ENCODE measurements at places on chromosomes 7 and 10.
A peak's percentile ranks its signal among the peaks of the same experiment; 100 is the strongest.

DNA sequence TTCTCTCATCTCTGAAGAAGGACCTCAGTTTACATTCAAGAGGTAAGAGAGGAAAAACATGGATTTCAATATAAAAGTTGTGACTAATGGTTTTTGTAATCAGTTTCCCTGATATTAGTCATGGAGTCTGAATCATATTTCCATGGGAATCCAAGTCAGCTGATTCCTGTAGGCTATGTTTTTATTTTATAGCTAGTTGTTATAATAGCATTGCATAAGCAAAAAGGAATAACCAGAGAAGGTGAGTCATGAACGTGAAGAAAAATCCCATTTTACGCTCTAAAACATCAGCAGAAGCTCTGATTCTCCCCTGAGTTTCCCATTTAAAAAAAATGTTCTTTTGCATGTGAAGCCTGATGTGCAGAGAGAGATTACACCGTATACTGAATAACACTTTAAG, 299.3 kb downstream of the SFMBT2 start:
- peak; percentile 68 for DNase-seq

DNA sequence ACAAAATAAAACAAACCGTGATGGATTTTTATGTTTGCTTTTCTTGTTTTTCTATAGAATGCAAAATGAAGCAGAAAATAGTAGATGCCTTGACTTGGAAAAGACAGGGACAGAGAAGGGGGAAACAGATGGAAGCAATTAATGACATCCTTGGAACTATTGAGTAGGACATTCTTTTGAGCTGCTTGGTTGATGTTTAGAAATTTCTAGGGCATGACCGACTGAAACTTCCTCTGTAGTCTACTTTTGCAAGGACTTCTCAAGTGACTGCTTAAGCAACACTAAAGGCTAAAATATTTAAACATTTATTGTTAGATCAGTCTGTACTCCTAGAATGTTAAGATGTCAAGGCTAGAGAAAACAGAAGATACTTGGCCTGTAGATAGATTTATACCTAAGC, 49.4 kb downstream of the VCL start:
- DNase-seq, result no peak

- no peak for DNase-seq
Observed at GRCh38 chr7:157676001-157676400, 339.2 kb downstream of the DNAJB6 start.

GRCh38 chr10:80535671-80536360, 1.9 kb upstream of the SH2D4B start:
- peak; percentile 47 for DNase-seq

GRCh38 chr7:119351320-119351719, 921.7 kb upstream of the KCND2 start:
- no peak for DNase-seq

- DNase-seq, result peak; percentile 92
Observed at GRCh38 chr7:128961030-128961659, 23.4 kb downstream of the IRF5 start.

DNA sequence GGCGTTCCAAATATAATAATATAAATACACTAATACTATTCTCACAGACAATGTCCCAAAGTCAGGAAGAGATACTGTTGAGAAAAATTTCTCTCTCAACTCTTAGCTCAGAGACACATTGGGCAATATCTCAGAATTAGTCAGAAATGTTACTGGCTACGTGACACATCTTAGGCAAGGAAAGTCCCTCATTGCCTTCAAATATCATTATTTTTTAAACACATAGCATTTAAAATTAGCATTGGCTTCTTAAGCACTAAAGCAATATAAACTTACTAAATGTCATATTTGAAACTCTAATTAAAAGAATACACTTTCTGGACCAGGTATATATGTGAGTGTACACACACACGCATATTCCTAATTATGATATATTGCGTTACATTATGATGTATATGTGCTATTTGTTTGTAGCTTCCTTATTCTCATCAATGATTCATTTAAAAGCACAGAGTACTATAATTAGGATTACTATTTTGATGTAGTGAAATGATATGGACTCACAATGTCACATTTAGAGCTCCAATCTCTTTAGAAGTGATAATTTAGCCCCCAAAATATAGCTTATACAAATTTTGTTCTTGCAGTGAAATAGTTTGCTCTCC, 255.8 kb downstream of the TWIST1 start:
- peak; percentile 82 for DNase-seq

DNA sequence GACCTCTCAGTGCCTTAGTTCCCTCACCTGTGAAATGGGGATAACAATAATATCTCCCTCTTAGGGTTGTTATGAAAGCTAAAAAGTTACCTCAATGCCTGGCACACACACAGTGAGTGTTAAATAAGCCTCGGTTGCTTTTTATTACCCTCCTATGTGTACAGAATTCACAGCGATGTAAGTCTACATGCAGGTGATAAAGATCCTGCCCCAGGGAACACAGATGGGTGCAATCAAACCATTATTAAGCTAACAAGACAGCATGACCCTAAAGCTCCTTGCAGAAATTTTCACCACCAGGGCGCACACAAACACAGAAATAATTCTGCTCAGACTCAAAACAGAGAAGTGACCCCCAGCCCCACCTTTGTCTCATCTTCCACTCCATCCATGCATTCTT, 261.9 kb downstream of the SNX10 start:
- no peak for DNase-seq

DNA sequence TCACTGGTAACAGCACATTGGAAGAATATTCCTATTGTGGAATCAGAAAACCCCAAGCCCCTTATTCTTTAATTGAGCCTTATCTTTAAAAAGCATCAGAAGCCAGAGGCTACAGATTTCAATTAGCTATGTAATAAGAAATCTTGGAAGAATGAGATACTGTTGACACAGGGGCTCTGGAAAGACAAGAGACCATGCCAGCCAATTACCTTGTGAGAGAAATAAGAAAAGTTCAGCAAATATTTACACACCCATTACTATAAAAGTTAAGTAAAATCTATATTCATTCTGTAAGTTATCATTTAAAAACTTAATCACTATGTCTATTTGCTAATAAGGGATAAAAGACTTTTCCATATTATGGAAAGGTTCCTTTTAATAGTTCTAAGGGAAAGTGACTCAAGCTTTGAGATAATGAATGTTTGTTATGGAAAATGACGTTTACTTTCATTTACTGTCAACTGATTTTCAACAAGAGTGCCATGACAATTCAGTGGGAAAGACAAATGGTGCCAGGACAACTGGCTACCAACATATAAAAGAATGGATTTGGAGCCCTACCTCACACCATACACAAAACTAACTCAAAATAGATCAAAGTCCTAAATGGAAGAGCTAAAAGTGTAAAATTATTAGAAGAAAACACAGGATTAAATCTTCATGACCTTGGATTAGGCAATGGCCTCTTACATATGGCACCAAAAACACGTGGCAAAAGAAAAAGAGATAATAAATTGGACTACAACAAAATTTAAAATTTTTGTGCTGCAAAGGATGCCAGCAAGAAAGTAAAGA, 28.3 kb downstream of the ZFAND2A start:
- no peak for DNase-seq

GRCh38 chr10:88374392-88375175, 208.5 kb downstream of the RNLS start:
- no peak for DNase-seq

- DNase-seq, result no peak
Observed at GRCh38 chr7:79272938-79273337, 180.5 kb downstream of the MAGI2 start.

DNA sequence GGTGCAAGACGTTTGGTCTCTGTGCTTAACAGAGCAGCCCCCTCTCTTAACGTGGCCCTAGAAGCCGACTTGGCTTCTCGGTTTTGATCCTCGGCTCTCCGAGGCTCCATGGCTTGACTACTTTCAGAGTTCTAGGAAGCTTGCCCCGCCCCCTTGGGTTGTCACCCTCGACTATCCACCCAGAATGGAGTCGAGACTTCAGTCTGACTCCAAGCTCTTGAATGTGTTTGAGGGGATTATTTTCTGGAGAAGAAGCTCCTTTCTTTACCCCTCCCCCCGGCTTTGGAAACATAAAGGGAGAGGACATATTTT, 448 bp downstream of the SEC24C start:
- peak; percentile 66 for DNase-seq

DNA sequence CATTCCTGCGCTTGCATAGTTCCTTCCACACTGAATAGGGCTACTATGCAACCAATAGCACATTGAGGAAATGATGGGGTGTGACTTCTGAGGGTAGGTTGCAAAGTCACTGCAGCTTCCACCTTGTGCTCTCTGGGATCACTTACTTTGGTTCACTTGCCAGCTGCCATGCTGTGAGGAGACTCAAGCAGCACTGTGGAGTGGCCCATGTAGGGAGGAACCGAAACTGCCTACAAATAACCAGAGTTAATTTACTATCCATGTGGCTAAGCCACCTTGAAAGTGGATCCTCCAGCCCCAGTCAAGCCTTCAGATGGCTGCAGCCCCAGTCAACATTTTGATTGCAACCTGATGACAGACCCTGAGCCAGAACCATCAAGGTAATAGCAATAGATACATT, 64.3 kb downstream of the FAM204A start:
- no peak for DNase-seq

GRCh38 chr7:78333530-78334425, 535.2 kb downstream of the PHTF2 start:
- no peak for DNase-seq

- DNase-seq, result no peak
Observed at GRCh38 chr7:27389496-27389895, 146.9 kb downstream of the EVX1 start.

DNA sequence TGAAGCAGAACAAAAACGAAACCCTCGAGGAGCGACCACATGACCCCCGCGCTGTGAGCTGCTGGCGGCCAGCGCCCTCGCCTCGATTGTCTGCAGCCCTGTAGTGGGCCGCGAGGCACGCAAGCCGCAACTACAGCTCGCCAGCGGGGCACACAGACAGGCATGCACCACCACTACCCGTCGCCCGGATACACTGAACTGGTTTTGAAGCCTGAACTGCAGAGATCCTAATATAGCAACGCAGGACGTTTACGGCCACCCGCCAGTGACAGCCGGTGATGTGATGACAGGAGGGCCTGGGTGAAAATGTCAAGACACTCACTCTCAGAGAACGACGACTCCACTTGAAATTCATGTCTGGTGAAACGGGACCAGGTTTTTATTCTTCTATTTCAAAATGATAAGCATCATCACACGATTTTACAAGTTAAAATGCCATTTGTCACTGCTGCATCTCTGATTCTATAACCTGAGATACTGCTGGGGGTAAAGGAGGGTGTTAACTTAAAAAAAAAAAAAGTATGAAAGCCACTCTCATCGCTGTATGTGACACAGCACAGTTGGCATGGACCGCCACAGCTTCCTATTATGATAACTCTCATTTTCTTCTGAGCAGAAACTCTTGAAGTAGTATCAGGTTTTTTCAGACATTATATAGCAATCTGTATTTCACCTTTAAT, 120.3 kb upstream of the DIP2C start:
- no peak for DNase-seq

- no peak for DNase-seq
Observed at GRCh38 chr7:10888861-10889260, 84.8 kb upstream of the PHF14 start.

GRCh38 chr7:30929686-30930085, 18.0 kb downstream of the AQP1 start:
- DNase-seq, result no peak

DNA sequence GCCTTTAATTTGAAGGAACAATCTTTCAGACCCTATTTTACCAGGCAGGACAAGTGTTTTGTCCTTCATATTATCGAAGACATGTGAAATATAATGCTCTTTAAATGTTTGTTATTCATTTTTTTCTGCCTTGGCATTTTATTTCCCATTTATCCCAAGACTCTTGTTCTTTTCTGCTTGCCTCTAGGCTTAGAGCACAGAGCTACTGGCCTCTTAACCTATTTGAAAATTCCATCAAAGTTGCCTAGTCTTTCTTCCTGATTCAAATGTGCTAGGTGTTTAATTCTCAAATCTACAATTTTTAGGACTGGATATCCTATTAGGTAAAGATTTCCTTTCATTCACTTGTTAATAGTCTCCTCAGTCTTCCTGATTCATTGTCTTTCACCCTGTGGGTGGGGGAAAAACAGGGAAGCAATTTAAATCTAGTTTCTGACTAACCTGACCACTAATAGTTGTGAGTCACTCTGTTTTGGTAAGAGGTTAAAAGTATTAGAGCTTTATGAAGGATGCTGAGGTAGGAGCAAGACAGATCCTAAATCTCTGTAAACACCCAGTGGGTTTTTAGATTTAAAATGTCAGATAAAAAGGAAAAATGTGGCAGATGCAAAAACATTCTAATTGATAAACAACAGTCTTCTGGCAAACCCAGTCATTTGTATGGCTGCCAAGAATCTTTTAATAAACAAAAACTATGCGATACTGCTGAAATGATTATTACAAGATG, 1.5 kb downstream of the LIPK start:
- peak; percentile 93 for DNase-seq

- DNase-seq, result no peak
Observed at GRCh38 chr7:20438248-20438647, 107.5 kb downstream of the ITGB8 start.

DNA sequence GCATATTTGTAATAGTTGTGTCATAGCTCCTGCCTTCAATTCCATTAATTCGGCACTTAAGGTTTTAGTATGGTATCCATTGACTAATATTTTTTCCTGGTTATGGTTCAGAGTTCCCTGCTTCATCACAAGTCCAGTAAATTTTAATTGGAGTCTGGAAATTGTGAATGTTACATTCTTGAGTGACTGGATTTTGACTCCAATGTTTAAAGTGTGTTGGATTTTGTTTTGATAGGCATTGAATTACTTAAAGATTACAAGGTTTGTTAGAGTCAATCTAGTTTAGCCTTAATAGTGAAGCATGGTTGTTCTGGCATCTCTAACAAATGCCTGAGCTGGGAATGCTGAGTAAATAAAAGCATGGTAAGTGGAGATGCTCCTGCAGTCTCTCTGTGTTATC, 326.6 kb upstream of the IGFBP3 start:
- no peak for DNase-seq

DNA sequence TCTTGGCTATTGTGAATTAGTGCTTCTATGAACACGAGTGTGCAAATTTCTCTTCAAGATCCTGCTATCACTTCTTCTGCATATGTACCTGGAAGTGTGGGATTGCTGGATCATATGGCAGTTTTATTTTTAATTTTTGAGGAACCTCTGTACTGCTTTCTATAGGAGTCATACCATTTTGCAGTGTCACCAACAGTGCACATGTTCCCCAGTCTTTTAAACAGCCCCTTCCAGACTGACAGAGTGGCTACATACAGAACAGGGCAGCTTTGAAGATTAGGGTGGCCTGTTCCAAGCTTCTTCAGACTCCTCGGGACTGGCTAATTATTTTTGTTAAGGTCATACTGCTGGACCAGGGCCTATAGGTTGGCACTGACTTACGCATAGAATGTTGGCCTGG, 82.9 kb downstream of the AUTS2 start:
- DNase-seq, result no peak

- no peak for DNase-seq
Observed at GRCh38 chr10:117462816-117463544, 79.6 kb upstream of the EMX2 start.

DNA sequence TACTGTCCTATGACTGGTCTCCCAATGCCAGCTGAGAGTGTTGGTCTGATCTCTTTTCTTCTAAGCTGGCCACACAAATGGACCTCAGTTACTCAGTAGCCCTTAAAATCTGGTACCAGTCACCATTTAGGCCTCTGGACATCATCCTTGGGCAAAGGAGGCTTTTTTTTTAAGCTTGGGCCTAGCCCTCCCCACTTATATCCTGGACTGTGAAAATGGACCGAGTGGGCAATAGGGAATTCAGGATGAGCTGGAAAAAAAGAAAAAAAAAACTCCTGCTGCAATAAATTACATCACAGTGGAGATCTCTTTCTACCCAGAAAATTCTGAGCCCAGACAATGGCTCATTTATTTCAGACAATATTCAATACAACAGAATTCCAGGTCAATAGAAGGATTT, 68.4 kb downstream of the PARP12 start:
- no peak for DNase-seq

GRCh38 chr10:114479307-114479706, 75.0 kb upstream of the AFAP1L2 start:
- no peak for DNase-seq
